HepG2 (cell line): ENCODE measurements at places on chromosomes 12 and 14. TPM values are rescaled to one million over a fixed set of nuclear protein-coding genes. Genes with fewer than 3 reads are reported as not detected.

DNA sequence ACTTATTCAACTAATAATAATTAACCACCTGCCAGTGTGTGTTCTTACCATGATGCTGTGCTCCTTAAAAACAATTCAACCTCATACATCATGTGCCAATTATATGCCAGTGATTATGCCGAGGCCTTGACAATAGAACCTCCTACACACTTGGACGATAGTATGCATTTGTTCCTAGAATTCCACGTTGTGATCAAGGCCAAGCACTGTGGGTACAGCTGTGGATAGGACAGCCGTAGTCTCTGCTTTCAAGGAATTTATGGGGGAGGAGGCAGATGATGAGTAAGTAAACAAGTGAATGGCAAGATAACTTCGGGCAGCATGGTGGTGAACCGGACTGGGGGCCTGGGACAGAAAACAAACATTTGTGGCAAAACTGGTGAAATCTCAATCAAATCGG lies 18.0 kb upstream of the MYO1H start:
- DNase-seq: no peak
- H3K4me1 ChIP-seq: 0 out of 2 replicates have a peak, but pooled peaks cover 5% of the 10 kb centered on the region
- H3K36me3 ChIP-seq: no peaks in the 10 kb centered on the region
- no peak overlapping the region for H3K4me3 ChIP-seq
- H3K27ac ChIP-seq: no peak overlapping the region

DNA sequence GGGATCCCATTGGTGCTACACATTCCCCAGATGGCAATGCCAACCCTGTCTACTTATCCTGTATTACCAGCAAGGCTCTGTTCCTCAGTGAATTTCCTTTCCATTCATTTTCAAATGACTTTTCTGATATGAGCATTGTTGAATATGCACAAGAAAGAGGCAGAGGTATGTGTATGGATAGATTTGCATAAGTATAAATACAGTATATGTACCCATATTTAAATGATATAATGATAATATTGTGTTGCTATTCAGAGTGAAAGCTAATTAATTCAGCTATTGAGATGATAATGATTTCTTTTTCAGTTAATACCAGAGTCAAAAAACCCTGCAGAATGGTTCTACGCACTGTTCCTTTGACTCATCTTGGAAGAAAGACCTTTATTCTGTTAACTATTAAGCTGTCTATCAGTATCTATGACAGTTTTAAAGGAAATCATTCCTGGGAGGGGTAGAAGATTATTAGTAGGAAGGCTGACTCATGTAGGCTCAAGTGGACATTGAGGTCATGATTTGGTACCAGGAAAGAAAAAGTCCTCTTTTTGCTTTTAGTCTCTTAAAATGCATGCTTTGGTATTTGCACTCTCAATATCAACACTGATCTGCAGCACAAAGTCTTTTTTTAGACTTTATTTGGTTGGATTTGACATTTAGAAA lies 44.9 kb upstream of the GAS2L3 start:
- H3K4me1 ChIP-seq: no peaks in the 10 kb centered on the region
- H3K27me3 ChIP-seq: no peaks in the 10 kb centered on the region
- DNase-seq: no peak

Gene SLCO1B3
- 0.15 and 0.31 TPM in 2 replicates for total RNA-seq

Gene HELB
- total RNA-seq: 3.7 and 4.5 TPM in 2 replicates

GRCh38 chr14:72826039-72826438 lies 67.9 kb downstream of the DPF3 start:
- no peaks in the 10 kb centered on the region for H3K4me1 ChIP-seq
- H3K36me3 ChIP-seq: no peaks in the 10 kb centered on the region
- no peak overlapping the region for H3K4me3 ChIP-seq
- H3K27ac ChIP-seq: no peak overlapping the region
- no peak for DNase-seq
- no peaks in the 10 kb centered on the region for H3K27me3 ChIP-seq

GRCh38 chr14:92683041-92683440 lies 65.4 kb downstream of the LGMN start:
- H3K27me3 ChIP-seq: no peaks in the 10 kb centered on the region
- H3K27ac ChIP-seq: no peak overlapping the region

DNA sequence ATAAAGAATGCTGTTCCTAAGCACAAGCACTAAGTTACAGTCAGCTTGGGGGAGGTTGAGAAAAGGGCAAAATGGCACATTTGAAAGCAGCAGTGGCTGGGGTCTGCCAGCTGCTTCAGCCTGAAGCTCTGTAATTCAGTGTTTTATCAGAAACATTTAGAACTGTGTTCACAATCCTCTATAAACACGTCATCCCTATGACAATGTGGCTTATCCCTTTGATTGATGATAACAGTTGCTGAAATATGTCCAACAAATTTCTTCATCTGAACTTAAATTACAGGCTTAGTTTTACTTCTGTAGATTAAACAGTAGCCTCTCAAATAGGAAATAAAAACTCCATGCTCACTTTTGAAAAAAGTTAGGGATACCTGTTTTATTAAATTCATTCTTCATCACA lies 108.8 kb downstream of the VEZT start:
- no peak overlapping the region for H3K27ac ChIP-seq
- peak; percentile 28 for DNase-seq
- H3K27me3 ChIP-seq: peaks cover 3% of the 10 kb centered on the region; the same call in 2 of the 3 replicates
- H3K36me3 ChIP-seq: no peaks in the 10 kb centered on the region

Gene ARHGAP9
- 0.18 TPM in 1 of 2 replicates, not detected in the other for total RNA-seq

- no peaks in the 10 kb centered on the region for H3K36me3 ChIP-seq
- H3K4me1 ChIP-seq: peaks cover 7% of the 10 kb centered on the region
- no peak overlapping the region for H3K4me3 ChIP-seq
- H3K27ac ChIP-seq: no peak overlapping the region
- H3K27me3 ChIP-seq: no peaks in the 10 kb centered on the region
Measured at GRCh38 chr12:63066136-63066535, 84.9 kb downstream of the AVPR1A start.

DNA sequence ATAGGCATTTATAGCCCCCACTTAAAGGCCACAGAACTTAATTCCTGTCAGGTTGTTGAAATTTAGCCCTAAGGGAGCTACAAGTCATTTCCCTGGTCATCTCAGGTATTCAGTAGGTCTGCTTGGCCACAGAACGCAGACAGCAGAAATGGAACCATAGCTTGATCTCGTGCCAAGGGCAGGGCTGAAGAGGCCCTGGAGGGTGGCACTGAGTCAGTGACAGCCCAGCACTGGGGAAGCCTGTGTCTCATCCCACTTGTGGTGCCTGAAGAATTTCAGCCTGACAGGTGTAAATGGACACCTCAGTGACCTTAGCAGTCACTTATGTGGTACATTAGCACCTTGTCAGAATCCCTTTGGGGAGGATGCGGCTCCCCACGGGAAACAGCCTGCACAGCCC lies 6.6 kb downstream of the PRKAB1 start:
- no peak for DNase-seq
- H3K27ac ChIP-seq: no peak overlapping the region
- no peak overlapping the region for H3K4me3 ChIP-seq
- peaks cover 89% of the 10 kb centered on the region for H3K36me3 ChIP-seq
- H3K4me1 ChIP-seq: peaks cover 31% of the 10 kb centered on the region

DNA sequence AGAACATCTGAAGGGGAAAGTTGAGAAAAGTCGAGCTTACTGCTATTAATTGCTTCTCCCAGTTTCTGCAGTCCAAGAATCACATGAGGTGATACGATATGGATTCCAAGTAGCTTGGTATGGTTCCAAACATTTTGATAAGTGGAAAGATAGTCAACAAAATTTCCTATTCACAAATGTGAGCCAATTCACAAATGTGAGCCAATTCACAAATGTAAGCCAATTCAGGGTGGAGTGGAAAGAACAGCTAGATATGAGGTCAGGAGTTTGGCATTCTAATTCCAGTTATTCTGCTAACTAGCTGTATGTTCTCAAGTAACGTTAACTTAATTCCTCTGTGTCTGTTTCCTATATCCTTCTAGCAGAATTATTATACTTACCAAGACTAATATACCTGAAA lies 37.6 kb upstream of the DHRS4 start:
- no peak for DNase-seq
- H3K4me1 ChIP-seq: no peaks in the 10 kb centered on the region
- H3K36me3 ChIP-seq: no peaks in the 10 kb centered on the region
- H3K27ac ChIP-seq: no peak overlapping the region

Gene CNTN1
- total RNA-seq: 0.07 and 0.29 TPM in 2 replicates
